GM23338 (cell line): ENCODE measurements at places on chromosomes 5 and 9.

DNA sequence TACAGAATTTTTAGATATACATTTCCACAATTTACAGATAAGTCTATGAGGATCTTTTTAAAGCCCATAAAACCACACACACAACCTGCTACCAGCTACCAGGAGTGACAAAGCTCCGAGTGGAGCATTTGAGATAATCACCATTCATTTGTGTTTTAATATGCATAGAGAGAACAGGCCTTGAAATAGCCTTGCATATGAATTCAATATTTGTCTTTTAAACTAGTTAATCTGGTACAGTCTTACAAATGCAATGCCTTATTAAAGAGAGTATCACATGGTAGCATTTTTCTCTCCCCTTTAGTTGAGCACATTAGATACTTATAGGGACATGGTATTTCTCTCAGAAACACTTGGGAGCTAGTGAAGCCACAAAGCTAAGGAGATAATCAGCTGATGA, 49.1 kb downstream of the SEMA5A start:
- DNase-seq: no peak

DNA sequence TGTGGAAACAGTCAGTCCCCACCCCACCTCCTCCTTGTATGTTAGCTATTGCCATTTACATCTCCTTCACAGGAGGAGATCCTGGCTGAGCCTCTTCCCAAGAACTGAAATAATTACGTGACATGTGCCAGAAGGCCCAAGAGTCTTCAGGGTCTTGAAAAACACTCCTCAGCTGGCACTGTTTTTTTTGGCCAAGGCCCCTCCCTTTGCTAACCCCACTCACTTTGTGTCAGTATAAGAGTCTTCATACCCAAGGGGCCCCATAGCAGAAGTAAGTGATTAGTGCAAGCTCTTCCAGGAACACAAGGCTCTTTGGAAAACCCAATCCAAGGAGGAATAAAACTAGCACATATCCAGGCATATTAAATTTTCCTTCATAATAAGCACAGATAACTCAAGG, 5.7 kb upstream of the LARP1 start:
- DNase-seq: no peak

DNA sequence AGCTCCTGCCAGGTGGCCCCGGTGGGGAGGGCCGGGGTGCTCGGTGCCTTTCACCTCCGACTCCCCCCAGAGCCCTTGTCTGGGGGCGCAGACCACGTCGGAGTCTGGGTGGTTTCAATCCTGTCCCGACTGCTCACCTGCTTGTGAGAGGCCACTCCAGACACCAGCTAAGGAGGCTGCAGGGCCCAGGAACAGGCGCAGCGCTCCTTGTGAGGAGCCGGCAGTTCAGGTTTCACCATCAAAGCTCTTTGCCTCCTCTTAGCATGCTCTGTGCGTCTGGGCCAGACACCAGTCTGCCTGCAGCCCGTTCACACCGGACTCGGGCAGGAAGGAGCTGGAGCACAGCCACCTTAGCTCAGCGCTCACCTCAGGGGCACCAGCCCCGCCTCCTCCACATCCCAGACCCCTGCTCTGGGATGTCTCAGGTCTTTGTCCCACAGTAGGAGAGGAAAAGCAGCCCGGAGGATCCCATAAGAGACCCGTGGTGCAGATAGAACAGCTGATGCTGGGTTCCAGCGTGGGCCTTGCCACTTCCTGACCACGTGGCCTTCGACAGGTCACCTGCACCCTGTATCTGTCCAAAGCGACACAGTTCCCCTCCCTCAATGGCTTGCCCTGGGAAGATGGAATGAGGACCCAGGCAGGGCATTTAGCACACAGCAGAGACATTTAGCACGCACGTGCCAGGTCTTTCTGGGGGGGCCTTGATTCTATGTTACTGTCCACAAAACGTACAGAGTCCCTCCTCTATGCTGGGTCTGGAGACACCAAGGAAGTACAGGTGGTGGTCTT, 106.2 kb upstream of the LMX1B start:
- no peak for DNase-seq

DNA sequence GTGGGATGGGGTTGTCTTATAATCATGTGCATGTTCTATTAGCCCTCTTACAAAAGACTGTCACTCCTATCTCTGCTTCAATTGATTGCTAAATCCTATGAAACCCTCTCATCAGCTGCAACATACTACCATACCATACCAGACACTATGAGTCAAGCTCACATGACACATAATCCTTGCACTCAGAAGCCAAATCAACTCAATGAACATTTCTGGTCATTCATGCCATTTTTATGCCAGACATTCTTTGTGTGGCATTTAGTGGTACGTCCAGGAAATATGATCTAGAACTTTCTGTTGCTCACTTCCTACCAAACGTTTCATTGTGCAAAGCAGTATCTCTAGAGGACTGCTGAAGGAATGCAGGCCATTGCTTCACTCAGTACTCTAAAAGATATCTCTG, 159.2 kb upstream of the GNA14 start:
- DNase-seq: no peak

GRCh38 chr5:84301535-84301934, 83.1 kb downstream of the EDIL3 start:
- no peak for DNase-seq

DNA sequence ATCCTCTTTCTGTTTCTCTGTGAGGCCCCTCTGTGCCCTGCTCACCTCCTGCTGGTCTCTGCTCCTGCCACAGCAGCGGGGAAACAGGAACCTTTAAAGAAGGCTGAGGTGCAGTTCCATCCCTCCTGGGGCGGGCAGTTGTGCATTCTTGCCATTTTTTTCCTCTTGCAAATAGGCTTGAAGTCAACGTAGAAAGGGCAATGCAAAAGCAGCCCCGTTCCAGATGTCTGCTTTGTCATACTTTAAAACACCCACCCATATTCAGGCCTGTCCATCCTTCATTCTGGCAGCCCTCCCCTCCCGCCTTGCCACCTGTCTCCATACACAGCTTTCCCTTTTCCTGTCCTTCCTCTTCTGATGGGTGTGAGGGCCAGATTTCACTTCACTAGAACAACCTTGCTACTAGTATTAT, 65.4 kb upstream of the KLF9 start:
- peak; percentile 56 for DNase-seq

- no peak for DNase-seq
Measured at GRCh38 chr5:54162184-54162583, 148.2 kb downstream of the ARL15 start.

- no peak for DNase-seq
Measured at GRCh38 chr9:105320568-105320967, 76.1 kb downstream of the SLC44A1 start.

DNA sequence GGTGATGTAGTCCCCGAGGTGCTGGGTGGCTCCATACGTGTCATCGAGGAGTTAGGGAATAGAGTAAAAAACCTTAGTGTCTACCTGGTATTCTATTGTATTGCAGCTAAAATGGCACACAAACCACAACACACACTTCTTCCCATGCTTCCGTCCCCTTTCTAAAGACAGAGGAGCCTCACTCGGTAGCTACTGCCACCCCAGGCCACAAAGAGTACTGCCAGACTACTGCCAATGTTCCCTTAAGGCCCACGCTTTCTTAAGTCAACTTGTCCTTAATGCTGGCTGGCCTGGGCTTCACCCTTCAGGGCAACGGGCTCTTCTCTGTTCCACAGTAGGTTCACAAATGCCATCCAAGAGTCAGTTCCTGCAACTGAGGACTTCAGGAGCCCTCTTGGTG, 673.0 kb downstream of the ELAVL2 start:
- DNase-seq: peak; percentile 36

- DNase-seq: peak; percentile 27
Measured at GRCh38 chr5:32523625-32524024, 61.7 kb upstream of the SUB1 start.

GRCh38 chr9:18579536-18579935, 105.6 kb downstream of the ADAMTSL1 start:
- DNase-seq: no peak

- peak; percentile 52 for DNase-seq
Measured at GRCh38 chr9:131530546-131530919, 530 bp downstream of the UCK1 start.

GRCh38 chr9:17906176-17906840, 327.4 kb downstream of the SH3GL2 start:
- DNase-seq: peak; percentile 75

- DNase-seq: no peak
Measured at GRCh38 chr5:127563136-127563535, 45.7 kb downstream of the PRRC1 start.

- peak; percentile 59 for DNase-seq
Measured at GRCh38 chr9:93577078-93577974, 942 bp downstream of the PHF2 start.

DNA sequence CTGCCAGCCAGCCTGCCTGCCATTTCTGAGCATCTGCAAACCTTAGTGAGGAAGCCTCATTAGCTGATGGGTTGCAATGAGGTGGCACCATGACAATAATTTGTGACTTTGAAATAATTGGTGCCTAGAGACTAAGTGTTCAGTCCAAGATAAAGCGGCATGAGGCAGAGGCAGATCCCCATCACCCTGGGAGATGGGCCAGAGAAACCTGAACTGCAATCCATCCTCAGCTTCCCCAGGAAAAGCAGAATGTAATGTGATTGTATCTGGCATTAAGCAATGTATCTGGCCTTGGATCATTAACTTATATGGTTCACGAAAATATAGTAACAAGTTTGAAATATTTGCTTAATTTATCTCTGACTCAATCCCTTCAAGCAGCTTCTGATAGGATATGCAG, 101.0 kb downstream of the SPOCK1 start:
- no peak for DNase-seq

- no peak for DNase-seq
Measured at GRCh38 chr9:113529336-113530009, 65.9 kb downstream of the RGS3 start.

GRCh38 chr5:109589239-109589638, 100.5 kb upstream of the MAN2A1 start:
- no peak for DNase-seq

- no peak for DNase-seq
Measured at GRCh38 chr9:84297162-84297821, 43.3 kb downstream of the SLC28A3 start.

GRCh38 chr5:67182301-67182790, 14.3 kb downstream of the CD180 start:
- DNase-seq: peak; percentile 36

DNA sequence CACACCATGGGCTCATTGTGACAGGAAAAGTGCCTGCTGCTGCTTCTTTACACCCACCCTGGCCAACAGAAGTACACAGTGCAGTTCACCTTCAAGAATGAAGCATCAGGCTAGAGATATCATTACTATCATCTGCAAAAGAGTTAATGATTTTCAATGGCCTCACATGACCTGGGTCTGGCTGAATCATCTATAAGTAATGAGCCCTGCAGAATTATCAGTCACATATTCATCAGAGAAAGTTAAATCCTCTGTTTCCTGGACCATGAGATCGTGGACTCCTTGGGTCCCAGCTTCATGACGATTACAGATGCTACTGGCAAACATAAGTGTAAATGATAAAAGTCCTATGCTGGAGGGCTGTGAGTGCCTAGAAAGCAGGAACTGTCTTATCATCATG, 8.3 kb downstream of the BAG1 start:
- no peak for DNase-seq

DNA sequence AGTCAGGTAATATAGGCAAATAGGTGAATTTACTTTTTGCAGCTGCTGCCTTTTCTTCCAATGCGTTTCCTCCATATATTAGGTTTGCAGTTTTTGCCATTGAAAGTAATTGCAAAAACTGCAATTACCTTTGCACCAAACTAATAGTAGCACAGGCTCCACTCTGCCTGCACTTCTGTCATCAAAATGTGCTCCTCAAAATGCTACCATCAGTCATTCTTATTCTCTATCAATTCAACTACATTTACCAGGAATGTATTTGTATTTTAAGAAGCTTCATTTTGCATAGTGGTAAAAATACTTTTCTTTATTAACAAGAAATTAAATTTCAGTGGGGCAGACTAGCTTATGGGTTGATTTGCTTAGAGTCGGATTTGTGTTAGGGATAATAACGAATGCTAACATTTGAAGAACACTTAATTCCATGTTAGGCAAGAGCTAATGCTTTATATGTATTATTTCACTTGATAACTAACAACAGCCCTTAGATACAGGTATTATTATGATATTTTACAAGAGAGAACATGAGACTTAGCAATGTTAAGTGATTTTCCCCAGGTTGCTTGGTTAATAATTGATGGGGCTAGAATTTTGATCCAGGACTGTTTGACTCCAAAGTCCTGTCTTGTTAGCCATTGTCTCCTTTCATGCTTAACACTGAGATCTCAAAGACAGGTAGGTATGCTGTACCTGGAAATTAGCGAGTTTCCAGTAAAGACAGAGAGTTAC, 300.4 kb downstream of the MAN2A1 start:
- DNase-seq: no peak

- DNase-seq: peak; percentile 77
Measured at GRCh38 chr5:142551338-142552067, 134.4 kb downstream of the FGF1 start.

DNA sequence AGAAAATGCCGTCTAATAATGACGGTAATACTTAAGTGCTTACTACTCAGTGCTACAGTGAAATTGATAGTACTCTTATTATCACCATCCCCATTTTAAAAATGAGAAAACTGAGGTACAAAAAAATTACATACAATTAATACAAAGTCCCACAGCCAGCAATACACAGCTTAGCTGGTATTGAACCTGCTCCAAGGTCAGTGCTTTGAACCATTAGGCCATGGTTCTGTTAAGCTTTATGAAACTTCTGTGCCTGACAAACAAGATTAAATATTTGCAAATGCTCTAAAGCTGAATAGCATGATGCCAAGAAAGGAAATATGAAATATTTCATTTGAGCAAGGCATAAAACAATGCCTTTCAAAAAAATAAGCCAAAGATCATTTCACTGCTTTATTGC, 357.2 kb downstream of the ARRDC3 start:
- DNase-seq: no peak

DNA sequence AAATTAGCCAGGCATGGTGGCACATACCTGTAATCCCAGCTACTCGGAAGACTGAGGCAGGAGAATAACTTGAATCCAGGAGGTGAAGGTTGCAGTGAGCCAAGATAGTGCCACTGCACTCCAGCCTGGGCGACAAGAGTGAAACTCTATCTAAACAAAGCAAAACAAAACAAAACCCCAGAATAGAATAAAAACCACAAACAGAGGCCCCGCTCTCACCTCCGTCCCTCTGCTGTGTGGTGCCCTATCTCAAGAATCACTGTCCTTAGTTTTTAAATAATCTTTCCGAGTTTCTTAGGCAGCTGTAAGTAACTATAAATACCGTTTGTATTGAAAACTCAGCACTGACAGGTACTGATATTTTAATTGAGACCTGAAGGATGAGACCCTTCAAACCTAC, 42.7 kb upstream of the IER5L start:
- DNase-seq: no peak

GRCh38 chr5:97133101-97133500, 9.3 kb downstream of the LIX1 start:
- DNase-seq: no peak
